ENCODE measurements at places on chromosomes 16 and 17.
A peak's percentile ranks its signal among the peaks of the same experiment; 100 is the strongest.

- no peak for DNase-seq
These were observed 8.8 kb downstream of the BPTF start for GRCh38 chr17:67833946-67834631.

- DNase-seq: no peak
These were observed 4.3 kb downstream of the SPATA2L start for GRCh38 chr16:89697161-89697615.

GRCh38 chr16:57735755-57736418 is at the start of gene KATNB1:
Gene KATNB1 (plus strand): TSS chr16:57735770. CDS start chr16:57737244, 1,474 bp downstream.
- no peak for DNase-seq

- no peak for DNase-seq
These were observed 414.4 kb downstream of the WWOX start for GRCh38 chr16:78513838-78514237.

DNA sequence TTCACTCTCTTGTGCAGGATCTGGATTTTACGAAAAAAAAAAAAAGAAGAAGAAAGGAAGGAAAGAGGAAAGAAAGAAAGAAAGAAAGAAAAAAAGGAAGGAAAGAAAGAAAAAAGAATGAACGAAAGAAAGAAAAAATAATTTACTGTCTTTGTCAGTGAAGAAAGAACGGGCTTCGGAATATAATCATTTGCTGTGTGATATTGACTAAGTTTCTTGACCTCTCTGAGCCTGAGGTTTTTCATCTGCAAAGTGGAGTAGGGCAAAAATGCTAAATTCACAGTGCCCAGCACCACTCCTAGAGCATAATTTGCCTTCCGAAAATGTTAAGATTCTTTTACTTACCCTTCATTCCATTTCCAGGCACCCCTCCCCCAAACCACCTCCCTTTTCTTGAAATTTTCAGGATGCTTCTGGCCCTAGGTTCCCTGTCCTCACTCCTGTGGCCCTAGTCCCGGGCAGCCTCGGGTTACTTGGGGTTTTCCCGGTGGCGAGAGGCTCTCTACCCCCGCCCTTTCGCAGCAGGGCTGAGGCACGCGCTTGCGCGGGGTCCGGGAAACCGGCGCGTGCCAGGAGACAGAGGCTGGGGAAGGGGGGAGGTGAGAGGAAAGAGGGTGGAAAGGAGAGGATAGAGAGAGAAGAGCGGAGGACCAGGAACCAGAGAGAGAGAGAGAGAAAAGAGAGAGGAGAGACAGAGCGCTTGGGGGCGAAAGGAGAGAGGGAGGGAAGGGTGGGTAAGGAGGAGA is at the start of gene CNTNAP1:
TSS of gene CNTNAP1 (plus strand) at position 556 of the 746 bp plus-strand sequence. CDS start 299 bp downstream, outside the sequence.
- DNase-seq: no peak

DNA sequence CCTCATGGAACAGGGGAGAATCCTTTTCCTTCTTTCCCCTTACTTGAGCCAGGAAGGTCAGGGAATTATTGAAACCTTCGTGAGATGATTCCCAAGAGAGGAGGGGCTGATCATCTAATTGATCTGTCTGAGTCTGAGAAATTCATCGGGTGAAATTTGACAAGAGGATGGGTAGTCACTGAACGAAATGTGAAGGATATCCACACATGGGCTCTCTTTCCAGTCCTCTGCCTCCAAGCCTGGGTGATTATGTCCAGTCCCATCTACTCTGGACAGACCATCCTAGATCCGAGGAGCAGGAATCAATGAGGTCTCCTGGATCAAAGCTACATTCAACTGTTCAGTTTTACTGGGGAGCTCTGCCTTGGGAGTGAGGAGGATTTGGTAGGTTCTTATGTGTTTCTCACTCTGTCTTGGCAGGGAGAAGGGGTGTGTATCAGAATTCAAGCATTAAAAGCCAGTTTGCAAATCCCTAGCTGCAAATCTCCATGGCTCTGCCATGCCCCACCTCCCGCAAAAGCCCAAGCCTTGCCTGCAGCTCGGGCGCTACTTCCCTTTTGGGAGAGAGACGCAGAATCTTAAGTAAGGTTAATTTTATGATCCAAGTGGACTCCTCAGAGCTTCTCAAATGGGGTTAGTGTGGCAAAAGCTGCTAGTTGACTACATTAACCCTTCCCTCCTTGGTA is 47.1 kb upstream of the TEKT3 start:
- no peak for DNase-seq

- DNase-seq: no peak
These were observed 4.3 kb downstream of the IQCK start for GRCh38 chr16:19722269-19722952.

DNA sequence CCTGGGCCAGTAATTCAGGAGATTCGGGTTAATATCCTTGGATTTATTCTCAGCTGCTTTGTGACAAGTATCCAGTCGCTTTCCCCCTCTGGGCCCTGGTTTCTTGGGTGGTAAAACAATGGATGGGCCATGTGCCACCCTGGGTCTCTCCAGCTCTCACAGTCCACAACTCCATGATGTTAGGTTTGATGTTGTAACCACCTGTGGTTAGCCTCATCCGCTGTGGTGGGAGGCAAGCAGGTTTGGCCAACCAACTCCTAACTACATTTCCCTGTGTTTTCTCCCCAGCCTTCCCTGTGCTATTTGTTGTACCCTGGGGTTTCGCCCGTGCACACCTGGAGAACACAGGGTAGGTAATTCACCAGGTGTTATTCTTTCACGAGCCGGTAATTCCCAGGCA is 35.1 kb downstream of the GLP2R start:
- no peak for DNase-seq

- peak; percentile 39 for DNase-seq
These were observed 296.7 kb upstream of the IRX5 start for GRCh38 chr16:54633943-54634362.

DNA sequence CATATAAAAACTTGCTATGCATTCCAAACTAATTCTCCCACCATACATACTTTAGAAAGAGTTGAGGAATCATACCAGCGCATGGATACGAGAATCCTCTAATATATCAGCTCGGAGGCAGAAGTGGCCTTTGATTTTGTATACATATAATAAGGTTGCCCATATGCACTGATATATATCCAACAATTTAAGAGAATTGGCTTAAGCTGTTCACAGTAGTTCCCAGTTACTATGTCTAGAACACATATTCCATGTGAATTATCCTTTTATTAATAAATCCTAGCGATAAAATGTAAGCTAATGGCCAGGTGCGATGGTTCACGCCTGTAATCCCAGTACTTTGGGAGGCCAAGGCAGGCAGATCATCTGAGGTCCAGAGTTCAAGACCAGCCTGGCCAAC is 19.3 kb upstream of the ERN1 start:
- DNase-seq: no peak

Measured in HCT116 (cell line).